Stimulated activated naive CD8-positive, alpha-beta T cell treated with anti-CD3 and anti-CD28 coated beads, Interleukin-15, amount 100 ng/mL, for 72 hours (primary cell): ENCODE measurements at places on chromosomes 5 and 9.
A peak's percentile ranks its signal among the peaks of the same experiment; 100 is the strongest.

DNA sequence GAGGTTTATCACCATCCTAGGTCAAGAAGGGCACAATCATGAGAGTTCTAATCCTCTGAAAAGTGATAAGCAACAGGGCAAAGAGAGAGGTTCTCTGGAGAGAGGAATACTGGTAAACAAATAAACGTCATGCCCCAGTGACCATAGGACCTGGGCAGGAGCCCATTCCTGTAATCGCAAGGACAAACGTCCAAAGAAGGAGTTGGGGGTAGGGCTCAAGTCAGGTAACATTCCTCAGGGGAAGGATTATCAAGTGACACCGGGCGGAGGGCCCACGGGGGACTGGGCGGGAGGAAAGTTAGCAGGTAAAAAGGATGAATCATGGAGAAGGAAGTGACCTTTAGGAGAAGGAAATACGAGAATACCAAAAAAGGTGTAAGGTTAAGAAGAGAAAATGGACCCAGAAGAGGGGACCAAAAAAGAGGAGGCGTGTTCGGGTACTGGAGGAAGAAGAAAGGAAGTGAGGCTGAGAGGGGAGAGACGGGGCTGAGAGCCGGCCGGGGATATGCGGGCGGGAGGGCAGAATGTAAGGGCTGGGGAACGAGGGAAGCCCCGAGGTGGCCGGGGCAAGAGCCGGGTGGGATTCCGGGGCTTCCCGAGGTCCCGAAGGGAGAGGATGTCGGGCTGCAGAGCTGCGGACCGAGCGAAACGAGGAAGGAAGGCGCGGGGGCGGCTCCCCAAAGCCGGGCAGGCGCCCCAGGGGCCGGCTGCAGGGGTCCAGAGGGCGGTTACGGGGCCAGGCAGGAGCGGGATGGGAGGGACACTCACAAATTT, 583 bp downstream of the DIAPH1 start:
- DNase-seq, result peak; percentile 73

DNA sequence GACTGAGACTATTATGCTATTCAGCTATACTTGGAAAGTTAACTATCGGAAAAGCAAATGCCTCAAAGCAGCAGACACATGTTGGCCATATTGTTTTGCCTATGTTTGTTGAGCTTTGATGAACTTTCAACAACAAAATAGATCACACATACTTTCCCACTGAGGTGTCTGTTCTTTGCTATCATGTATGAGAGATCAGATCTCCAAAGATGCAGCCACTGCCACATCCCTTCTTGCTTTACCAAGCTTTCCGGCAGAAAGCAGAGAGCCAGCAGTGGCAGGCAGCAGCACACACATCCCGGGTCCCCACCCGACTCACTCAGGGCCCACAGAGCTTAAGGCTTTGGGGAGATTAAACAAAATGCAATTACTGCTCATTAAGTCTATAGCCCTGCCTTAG, 18.8 kb downstream of the ZBTB5 start:
- DNase-seq, result no peak

GRCh38 chr5:14476786-14477435, 104.7 kb upstream of the OTULINL start:
- DNase-seq, result no peak

- DNase-seq, result no peak
Measured at GRCh38 chr9:114460513-114461199, 44.6 kb downstream of the WHRN start.

GRCh38 chr5:118793091-118793490, 195.3 kb downstream of the DTWD2 start:
- DNase-seq, result no peak

- DNase-seq, result no peak
Measured at GRCh38 chr9:93397661-93398373, 53.7 kb upstream of the FAM120A start.

DNA sequence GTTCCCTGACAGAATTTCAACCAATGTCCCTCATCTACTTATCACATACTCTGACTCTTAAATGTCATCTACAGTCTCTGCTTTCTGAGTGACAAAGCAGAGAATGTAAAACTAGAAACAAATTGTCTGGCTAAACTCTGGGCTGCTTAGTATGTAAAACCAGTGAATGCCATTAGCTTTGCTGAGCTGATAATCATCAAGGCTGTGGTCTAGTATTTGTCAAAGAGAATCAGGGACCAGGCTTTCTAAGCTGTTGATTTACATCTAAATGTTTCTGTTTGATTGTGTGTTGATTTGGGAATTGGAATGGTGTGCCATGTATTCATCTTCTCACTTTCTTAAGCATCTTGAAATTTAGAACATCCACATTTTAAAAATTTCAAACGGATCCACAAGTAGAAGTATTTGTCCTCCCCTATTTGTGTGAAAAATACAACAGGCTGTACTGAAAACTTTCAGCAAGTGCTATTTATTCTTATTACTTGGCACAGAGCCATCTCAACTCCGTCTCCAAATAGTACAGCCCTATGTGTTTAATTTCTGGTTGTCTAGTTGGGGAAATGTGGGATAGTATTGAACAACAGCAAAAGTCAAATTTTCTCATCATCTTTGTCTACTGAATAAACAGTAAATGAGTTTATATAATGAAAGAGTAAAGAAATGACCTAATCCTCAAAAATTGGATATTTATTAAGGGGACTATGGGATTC, 251.5 kb downstream of the KCTD16 start:
- DNase-seq, result no peak

DNA sequence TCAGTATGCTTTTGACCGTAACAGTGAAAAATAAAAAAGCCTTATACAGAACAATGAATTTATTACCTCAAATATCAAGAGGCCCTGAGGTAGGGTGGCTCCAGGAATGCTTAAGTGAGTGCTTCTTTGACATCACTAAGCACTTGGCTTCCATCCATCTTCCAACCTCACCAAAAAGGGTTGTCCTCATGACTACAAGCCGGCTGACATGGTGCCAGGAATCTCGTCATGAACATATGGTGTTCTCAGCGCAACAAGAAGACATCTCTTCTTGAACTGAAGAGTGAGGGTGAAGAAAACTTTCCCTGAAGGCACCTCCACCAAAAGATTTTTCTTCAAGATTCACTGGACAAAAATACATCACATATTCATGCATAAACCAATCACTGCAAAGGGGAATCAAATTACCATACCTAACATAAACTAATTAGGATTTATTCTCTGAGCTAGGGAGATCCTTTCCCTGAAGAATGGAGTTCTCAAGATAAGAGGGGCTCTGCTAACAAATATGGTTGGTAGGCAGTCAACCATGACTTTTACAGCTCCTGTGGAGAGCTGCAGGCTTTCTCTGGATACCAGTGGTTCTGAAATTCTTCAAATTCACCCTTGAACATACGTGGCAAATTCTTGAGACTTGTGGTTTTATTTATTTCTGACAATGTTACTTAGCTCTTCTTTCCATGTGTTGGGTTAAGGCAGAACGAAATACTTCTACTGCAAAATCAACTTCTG, 49.5 kb downstream of the AGXT2 start:
- no peak for DNase-seq

DNA sequence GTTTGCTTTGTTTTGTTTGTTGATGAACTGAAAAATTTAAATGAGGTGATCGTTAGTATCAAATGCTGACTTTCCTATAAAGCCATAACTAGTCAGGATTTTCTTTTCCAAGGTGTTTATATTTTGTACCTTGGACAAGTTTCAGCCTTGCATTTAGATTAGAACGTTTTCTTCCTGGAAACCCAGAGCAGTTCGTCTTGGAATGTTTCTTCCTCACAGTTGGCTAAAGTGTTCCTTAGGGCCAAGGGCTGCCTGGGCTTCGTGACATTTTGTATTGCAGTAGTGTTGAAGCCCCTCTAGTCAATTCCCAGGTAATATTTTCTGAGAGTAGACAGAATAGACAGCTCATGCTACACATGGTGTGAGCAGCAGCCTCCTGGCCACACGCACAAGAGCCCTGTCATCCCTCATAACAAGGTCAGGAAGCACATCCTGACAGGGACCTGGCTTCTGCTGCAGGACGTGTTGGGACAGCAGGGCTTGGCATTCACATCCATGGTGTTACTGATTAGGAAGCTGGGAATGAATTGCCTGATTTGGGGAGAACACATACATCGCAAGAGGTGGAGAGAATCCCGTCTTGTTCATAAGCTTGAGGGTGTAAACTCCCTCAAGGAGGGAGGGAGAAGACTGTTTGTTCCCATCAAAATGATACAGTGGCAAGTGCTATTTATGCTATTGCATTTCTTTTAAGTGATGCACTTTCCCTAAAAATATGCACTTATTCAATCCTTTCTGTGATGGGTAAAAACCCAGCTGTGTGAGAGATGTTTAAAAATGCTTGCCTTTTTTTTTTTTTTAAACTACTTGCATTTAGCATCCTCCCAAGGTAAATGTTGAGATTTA, 31.7 kb downstream of the FUBP3 start:
- DNase-seq, result no peak

- no peak for DNase-seq
Measured at GRCh38 chr9:34651876-34652601, at the start of gene IL11RA. TSS of gene IL11RA (plus strand) at chr9:34652185. CDS start at chr9:34655218, 3,033 bp downstream.
